ENCODE measurements at places on chromosomes 4 and X. TPM values are rescaled to one million over a fixed set of nuclear protein-coding genes. Genes with fewer than 3 reads are reported as not detected.

- no peaks in the 10 kb centered on the region for H3K27me3 ChIP-seq
- no peaks in the 10 kb centered on the region for H3K4me1 ChIP-seq
- H3K4me3 ChIP-seq, result no peak overlapping the region
These were observed 297.3 kb upstream of the LCORL start for GRCh38 chr4:18318682-18319388.

Gene NEUROG2
- not detected for total RNA-seq

DNA sequence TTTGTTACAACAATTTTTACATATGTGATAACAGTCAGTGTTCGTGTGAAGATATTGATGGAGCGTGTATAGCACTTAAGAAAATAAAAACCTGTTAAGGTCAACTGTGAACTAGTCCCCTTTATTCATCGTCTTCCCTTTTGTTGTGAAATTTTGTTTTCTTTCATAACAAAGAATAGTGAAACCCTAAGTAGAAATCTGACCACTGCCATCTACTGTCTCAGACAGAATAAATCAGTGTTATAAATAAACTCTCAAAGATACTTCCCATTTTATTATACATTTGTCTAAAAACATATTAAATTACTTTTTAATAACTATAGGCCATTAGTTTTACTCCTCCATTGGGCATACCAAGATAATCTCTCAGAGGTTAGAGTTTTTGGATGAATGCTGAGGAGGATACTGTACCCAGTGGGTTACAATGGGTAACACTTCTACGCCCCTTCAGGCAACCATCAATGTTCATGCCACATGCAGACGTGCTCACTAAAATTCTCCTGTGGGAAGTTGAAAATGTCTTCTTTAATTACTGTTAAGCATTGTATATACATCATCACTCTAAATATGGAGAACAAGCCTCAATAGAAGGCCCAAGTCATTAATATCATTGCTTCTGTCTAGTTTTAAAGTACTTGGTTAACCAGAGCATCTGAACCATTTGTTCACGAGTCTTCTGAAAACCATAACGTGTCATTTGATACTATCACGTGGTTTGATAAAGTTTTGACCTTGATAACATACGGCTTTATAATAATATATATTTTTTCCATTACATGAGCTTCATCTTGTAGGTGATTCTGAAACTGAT is 171.2 kb downstream of the TMA16 start:
- no peak overlapping the region for H3K27ac ChIP-seq
- no peak for DNase-seq
- no peaks in the 10 kb centered on the region for H3K27me3 ChIP-seq
- H3K36me3 ChIP-seq, result no peaks in the 10 kb centered on the region
- H3K4me3 ChIP-seq, result no peak overlapping the region

GRCh38 chrX:66167431-66167830 is 3.4 kb downstream of the HEPH start:
- no peak overlapping the region for H3K4me3 ChIP-seq
- no peaks in the 10 kb centered on the region for H3K4me1 ChIP-seq
- H3K27me3 ChIP-seq, result no peaks in the 10 kb centered on the region
- H3K36me3 ChIP-seq, result no peaks in the 10 kb centered on the region
- no peak for DNase-seq
- H3K27ac ChIP-seq, result no peak overlapping the region

GRCh38 chr4:144556636-144557035 is 89.3 kb upstream of the HHIP start:
- H3K4me3 ChIP-seq, result no peak overlapping the region
- H3K36me3 ChIP-seq, result no peaks in the 10 kb centered on the region
- H3K27me3 ChIP-seq, result no peaks in the 10 kb centered on the region

GRCh38 chr4:14079601-14080000 is 452.1 kb upstream of the BOD1L1 start:
- no peak overlapping the region for H3K27ac ChIP-seq
- no peaks in the 10 kb centered on the region for H3K36me3 ChIP-seq
- DNase-seq, result no peak
- peaks cover 16% of the 10 kb centered on the region for H3K4me1 ChIP-seq

DNA sequence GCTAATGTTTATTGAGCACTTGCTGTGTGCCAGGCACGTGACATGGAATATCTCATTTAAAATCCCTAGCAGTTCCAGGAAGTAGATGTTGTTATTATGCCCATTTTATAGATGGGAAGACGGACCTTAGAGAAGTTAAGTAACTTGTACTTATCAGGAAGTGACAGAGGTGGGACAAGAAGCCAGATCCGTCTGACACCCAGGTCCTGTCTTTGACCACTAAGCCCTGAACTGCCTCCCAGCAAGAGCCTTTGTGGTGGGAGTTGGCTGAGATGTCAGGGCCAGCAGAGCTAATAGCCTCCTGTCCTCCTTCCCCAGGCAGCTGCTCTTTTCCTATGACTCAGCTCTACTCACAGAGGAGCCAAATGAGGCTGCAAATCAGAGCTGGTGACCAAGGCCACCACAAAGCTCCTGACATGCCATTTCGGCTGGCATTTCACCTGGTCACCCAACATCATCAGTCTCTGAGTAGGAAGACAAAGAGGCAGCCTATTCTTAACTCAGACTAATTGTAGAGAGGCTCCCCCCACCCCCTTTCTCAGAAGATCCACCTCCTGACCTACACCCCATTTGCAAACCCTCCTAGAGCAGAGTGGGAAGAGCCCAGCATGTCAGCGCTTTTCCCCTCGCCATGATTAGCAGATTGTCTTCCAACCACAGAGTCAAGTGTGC is 175.1 kb upstream of the KIT start:
- no peak for DNase-seq
- H3K4me1 ChIP-seq, result no peaks in the 10 kb centered on the region
- no peak overlapping the region for H3K4me3 ChIP-seq
- no peaks in the 10 kb centered on the region for H3K27me3 ChIP-seq
- no peaks in the 10 kb centered on the region for H3K36me3 ChIP-seq

Gene SLC25A53
- 2.2 TPM for total RNA-seq

Gene RBM3
- 114 TPM for total RNA-seq

Gene SPRY1
- total RNA-seq, result 67.2 TPM

DNA sequence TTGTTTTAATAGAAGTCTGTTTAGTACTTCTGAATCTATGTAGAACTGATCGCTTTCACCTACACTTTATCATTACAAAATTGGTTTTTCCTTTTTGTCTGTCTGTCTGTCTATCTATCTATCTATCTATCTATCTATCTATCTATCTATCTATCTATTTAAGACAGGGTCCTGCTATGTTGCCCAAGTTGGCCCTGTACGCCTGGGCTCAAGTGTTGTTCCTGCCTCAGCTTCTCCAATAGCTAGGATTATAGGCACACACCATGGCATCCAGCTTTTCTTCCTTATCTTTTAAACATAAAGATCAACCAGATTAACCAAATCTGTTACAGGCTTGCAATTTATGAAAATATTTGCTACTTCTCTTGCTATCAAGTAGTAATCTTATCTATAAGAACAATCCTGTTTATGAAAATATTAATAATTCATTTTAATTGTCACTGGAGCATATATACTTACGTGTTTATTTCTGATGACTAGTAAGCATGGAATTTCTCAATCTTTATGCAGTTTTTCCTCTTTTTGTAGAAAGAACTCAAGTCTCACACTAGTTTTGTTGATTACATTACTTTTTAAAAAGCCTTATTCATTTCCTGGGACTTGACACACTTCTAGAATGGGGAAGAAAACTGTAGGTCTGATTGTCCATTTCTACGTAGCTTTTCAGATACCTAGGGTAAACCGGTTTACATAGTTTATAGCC is 24.5 kb downstream of the KIAA0232 start:
- H3K27me3 ChIP-seq, result no peaks in the 10 kb centered on the region
- no peaks in the 10 kb centered on the region for H3K36me3 ChIP-seq
- no peak for DNase-seq

Gene FAT4
- total RNA-seq, result 6.1 TPM

DNA sequence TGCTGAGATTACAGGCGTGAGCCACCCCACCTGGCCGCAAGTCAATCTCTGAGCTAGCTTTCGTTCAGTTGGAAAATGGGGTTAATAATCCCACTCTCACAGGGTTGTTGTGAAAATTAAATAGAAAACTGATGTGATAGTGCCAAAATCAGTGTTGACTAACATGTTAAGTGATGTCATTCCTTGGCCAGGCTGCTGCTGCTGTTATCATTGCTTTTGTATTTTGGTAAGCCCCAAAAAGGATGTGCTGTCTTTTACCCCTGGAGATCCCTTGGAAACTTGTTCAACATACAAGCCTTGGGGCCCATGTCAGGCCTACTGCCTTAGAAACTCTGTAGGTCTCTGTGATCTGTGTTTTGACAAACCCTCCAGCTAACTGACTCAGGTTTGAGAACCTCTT is 106.3 kb downstream of the AFF1 start:
- H3K36me3 ChIP-seq, result no peaks in the 10 kb centered on the region
- H3K27me3 ChIP-seq, result no peaks in the 10 kb centered on the region
- peaks cover 70% of the 10 kb centered on the region for H3K4me1 ChIP-seq
- DNase-seq, result no peak
- H3K27ac ChIP-seq, result no peak overlapping the region
- no peak overlapping the region for H3K4me3 ChIP-seq

Gene HSD17B13
- total RNA-seq, result not detected

DNA sequence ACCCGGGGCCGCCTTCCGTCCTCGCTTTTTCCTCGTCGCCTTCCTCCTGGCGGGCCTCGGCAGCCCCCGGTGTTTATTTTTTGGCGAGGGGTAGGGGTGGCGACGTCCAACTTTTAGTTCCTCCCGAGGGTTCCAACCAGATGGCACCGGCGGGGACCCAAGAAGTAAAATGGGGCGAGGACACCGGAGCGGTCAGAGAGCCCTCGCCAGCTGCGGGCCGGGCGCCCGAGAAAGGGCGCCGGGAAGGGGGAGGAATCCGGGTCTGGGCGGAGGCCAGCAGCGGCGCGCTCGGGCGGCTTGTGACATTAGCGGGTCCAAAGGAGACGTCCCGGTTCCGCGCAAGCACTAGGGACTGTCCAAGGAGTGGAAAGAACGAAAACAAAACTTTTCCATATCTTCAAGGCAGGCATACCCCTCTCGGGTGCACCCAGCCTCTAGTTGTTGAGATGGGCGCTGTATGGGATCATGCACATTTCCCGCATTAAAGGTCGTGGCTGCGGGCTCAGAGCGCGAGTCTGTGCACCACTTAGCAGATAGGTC is 691 bp upstream of the USP46 start:
- peak; percentile 60 for DNase-seq
- peak overlapping the region; percentile 88 for H3K4me3 ChIP-seq
- H3K4me1 ChIP-seq, result peaks cover 40% of the 10 kb centered on the region
- H3K36me3 ChIP-seq, result no peaks in the 10 kb centered on the region
- peaks cover 15% of the 10 kb centered on the region for H3K27me3 ChIP-seq

DNA sequence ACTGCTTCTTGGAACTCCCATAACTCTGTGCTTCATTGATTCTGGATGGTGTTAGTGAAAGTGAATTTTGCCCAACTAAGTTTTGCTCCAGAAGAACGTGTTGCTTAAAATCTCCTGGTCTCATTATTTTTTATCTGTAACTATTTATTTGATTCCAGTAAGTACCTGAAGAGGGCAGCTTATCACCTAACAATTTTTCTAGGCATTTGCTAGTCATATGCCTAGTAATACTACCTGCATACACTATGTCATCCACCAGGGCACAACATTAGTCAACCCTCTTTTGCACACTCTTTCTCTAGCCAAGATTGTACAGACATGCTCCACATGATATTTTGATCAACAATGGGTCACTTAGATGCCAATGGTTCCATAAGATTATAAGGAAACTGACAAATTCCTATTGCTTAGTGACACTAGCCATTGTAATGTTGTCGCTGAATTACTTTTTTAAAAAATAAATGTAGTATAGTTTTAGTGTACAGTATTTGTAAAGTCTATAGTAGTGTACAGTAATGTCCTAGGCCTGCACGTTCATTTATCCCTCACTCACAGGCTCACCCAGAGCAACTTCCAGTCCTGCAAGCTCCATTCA is 499.9 kb upstream of the AADAT start:
- H3K27ac ChIP-seq, result no peak overlapping the region
- no peaks in the 10 kb centered on the region for H3K36me3 ChIP-seq

- no peaks in the 10 kb centered on the region for H3K36me3 ChIP-seq
- no peaks in the 10 kb centered on the region for H3K27me3 ChIP-seq
- H3K27ac ChIP-seq, result no peak overlapping the region
- H3K4me1 ChIP-seq, result 0 out of 2 replicates have a peak, but pooled peaks cover 9% of the 10 kb centered on the region
- DNase-seq, result peak; percentile 11
- H3K4me3 ChIP-seq, result no peak overlapping the region
These were observed 32.9 kb upstream of the DCX start for GRCh38 chrX:111444881-111445280.

Gene SRP72
- total RNA-seq, result 84.6 TPM

DNA sequence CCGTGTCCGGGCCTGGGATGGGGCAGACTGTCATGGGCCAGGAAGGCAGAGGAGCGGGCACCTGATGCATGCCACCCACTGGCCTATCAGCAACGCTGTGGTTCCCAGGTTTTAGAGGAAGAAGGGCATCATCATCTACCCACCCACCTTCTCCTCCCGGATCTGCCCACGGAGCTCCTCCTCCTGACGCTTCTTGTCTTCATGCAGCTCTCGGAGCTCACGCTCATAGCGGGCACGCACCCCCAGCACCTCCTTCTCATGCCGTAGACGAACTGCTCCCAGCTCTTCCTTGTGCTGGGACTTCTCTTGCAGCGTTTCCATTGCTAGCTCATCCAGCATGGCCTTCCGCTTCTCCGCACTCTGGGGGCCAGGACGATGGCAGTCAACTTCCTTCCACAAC is 11.4 kb upstream of the KCND1 start:
- H3K36me3 ChIP-seq, result peaks cover 10% of the 10 kb centered on the region
- no peak for DNase-seq
- H3K4me3 ChIP-seq, result no peak overlapping the region
- no peaks in the 10 kb centered on the region for H3K27me3 ChIP-seq

DNA sequence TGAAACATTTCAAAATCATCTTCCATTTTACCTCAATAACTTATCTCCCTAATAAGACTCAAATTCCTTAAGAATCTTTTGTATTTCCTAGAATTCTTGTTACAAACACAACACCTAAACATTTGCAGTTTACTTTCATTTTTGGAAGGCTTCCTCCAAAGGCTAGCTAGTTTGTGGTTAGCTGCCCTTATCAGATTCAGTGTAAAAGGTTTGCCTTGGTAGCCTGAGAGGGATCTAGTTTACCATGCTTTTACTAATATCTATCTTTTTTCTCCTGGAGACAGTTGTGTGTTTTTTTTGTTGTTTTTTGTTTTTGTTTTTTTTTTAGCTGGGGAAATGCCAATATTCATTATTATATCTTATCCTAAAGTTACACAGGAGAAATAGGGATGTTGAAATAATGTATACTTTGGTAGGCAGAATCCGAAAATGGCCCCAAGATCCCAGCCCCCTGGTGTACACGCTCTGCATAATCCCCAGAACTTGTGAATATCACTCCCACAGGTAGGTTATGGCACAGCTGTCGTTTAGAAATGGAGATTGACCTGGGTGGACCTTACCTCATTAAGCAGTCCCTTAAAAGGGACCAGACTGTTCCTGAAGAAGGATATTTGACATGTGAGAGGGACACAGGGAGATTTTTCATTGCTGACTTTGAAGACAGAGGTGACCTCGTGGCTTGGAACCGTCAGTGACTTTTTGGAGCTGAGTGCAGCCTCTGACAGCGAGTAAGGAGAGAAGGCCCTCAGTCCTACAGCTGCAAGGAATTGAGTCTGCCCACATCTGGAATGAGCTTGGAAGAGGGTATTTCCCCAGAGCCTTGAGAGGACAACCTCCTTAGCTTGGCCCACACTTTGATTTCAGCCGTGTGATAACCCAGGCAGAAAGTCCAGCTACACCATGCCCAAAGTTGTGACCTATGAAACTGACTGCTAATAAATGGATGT is 33.4 kb downstream of the SEPTIN11 start:
- no peaks in the 10 kb centered on the region for H3K27me3 ChIP-seq
- no peak overlapping the region for H3K27ac ChIP-seq
- no peaks in the 10 kb centered on the region for H3K36me3 ChIP-seq
- no peak overlapping the region for H3K4me3 ChIP-seq

GRCh38 chr4:46254788-46255187 is 130.9 kb upstream of the GABRG1 start:
- no peak overlapping the region for H3K27ac ChIP-seq
- no peak overlapping the region for H3K4me3 ChIP-seq
- H3K36me3 ChIP-seq, result no peaks in the 10 kb centered on the region
- no peak for DNase-seq
- no peaks in the 10 kb centered on the region for H3K4me1 ChIP-seq

Data from GM23338 (cell line).